ENCODE measurements at places on chromosomes 11 and 22.
A peak's percentile ranks its signal among the peaks of the same experiment; 100 is the strongest.

DNA sequence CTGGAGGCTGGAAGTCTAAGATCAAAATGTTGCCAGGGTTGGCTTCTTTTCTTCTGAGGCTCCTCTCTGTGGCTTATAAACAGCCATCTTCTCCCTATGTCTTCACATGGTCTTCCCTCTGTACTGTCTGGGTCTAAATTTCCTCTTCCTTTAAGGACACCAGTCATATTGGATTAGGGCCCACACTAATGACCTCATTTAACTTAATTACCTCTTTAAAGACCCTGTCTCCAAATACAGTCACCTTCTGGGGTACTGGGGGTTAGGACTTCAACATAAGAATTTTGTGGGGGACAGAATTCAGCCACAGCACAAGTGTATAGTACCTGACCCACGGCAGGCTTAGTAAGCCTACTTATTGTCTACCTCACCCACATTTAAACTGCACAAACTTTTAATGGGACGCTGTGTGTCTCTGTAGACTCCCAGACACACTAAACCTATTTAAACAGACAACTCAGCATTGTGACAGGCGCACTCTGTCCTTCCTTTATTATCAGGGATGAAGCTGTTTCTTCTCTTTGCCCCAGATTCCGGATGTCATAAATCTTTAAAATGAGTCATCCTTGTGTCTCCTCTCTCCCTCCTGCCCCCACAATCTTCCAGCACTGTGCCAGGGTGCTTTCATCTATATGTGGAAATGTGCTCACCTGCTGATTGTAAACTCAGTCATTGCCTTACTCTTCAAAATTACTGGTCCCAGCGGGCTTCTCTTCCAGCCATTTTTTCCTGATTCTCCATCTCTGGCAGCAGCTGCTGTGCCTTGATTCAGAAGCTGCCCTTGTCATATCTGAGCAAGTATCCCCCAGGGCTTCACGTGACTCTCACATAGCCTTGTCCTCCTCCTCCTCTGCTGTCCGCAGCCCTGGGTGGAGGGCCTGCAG lies 5.4 kb upstream of the MAPK8IP1 start:
- DNase-seq: no peak

DNA sequence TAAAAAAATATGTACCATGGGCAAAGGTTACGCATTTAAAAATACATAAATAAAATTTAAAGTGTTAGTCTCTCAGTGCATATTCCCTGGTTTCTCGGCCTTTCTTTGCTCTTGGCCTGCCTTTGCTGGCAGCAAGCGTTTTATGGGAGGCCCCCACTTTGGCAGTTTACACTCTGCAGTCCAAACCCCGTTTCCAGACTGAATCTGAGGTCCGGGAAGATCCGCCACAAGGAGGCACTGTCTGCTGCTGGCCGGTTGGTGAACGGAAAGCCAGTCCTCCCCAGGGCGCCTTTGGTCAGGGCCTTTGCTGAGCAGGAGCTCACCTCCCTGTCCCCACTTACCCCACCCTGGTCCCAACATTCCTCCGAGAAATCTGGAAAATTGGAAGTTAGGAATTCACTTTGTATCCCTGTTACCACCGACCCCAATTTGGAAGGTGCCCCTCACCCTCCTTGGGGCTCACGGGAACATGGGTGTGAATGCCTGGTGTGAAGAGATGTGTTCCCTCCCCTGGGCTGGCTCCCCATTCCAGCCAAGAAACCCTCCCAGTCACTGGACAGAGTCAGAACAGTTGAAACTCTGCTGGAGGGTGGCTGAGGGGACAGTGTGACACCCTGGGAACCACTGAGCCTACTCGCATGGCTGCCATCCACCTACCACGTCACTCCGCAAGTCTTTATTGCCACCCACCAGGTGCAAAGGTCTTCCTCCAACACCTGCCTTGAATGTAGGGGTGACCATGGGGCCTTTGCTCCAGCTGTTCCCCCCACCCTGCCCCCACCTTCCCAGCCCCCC lies 9.4 kb upstream of the SF1 start:
- peak; percentile 56 for DNase-seq

- no peak for DNase-seq
Measured at GRCh38 chr11:69481393-69481844, at the start of gene LINC01488. Gene LINC01488, plus strand, starts transcription at chr11:69481663.

DNA sequence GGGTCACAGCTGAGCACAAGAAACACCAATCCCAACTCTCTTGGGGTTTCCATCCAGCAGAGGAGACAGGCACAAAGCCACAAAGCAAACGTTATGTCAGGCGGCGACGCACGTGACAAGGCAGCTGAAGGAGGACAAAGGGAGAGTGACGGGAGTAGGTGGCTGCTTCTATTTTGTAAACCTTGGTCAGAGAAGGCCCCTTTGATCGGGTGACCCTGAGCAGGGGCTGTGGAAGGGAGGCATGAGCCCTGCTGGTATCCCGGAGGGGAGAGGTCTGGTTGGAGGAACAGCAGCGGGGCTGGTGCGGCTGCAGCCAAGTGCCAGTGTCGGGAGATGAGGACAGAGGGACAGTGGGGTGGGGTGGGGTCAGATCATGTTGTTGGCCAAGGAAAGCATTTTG lies 17.3 kb upstream of the RFPL3 start:
- no peak for DNase-seq

All from substantia nigra (tissue), 51 donors.